ENCODE measurements at places on chromosomes 1 and 21.

DNA sequence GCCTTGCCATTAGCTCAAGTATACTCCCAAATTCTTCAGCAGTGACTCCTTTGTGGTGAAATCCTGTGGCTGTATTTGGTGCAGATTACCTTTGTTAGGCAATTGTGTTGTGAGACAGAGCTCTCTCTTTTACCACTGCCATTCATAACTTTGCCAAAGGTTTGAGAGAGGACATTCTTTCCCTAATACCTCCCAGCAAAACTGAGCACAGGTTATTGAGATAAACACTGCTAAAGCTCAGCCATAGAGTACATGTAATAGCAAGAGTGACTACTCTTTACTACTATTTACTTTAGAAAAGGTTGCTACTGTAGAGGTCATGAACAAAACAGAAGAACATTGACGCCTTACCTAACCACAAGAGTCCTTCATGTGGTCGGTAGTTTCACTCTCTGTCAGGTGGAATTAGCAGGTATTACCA is 514.0 kb upstream of the ADAMTS5 start:
- no peak for DNase-seq

DNA sequence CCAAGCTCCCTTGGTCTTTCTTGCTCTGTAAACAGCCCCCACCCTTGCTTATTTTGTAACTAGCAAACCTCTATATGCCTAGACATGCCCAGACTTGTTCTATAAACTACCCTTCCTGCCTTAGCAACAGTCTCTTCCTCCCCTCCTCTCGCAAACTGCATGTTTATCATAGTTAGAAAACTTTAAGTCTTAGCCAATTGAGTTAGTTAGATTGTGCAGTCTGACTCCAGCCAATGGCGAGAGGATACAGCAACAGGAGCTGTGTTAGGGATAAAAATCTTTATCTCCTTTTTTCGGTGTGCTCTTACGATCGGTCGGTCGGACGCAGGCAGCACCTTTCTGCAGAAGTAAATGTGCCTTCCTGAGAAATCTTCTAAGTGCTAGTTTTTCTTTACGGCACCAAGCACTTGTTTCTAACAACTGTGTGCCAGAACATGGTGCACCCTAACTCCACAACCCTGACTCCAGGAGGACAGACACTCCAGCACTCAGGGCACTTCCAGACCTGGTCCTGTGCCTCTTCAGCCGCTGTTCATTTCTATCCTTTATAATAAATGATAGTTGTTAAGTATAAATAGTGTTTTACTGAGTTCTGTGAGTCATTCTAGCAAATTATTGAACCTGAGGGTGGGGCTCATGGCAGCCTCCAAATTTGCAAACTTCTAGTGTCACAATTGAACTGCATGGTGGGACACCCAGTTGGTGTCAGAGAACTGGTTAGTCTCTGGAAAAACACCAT is 25.7 kb upstream of the GNG4 start:
- DNase-seq, result no peak

DNA sequence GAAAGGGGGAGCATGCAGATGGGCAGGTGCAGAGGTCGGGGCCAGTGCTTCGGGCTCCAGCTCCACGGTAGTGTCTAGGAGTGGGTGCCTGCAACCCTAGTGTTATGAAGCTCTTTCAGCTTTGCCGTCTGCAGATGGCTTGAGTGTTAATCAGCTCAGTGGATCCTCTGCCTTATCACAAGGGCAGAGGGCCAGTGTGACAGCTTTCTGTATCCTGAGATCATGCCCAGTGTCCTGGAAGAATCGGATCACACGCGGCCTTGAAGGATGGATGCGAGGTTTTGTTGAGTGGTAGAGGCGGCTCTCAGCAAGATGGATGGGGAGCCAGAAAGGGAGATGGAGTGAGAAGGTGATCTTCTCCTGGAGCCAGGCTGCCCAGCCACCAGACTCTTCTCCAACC is 25.5 kb upstream of the C1orf146 start:
- DNase-seq, result no peak

DNA sequence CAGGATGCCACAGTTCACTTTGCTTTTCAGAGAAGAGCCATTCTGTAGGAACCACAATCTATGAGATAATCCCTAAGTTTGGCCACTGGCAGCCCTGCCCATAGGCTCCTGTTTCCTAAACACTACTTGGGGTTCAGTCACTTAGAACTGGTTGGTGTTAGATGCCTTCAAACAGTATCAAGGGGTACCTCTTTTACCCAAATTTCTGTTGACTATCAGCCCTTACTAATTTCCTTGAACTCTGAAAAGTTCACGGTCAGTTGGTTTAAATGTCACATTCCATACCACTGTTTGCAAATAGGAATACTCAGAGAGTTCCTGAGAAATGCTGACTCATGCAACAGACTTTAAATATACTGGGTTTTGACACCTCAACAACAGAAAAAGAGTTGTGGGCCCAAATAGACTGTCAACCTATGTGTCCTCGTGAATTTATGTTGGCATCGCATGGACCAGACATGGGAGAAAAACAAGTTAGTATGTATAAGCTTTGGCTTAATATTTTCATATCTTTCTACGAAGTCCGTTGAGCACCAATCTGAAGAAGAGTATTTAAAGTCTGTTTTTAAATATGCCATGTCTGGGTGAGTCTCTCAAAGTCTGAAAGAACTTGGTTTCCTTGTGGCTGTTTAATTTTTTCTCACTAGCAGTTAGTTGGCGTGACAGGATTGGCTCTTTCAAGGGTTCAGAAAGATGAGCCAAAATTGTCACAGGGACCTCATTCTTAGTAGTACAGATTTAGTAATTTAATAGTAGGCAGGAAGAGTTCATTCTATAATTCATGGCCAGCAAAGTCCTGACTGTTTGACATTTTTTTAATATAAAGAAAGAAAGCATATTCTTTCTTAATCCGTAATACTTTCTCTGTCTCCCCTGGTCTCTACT is 56.5 kb upstream of the ZNF326 start:
- DNase-seq, result no peak

DNA sequence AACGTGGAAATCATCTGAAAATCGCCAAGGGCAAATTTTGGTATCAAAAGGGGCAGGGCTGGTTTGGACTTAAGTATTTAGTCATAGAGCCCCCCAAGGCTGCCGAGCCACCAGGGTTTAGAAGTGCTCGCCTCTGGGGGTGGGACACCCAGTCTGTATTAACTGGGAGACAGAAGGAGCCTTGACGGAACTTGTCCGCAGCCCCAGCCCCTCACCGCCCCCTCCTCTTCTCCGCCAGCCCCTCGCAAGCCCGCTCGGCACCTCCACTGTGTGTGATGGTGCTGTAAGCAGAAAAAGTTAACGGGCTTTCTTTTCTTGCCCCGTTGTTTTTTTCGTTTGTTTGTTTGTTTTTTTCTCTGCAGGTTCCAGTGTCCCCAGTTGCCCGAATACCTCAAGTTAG is 37.5 kb upstream of the KDM4A start:
- no peak for DNase-seq
